Thymus (tissue), 14 donors: ENCODE measurements at places on chromosomes 3 and 15.

DNA sequence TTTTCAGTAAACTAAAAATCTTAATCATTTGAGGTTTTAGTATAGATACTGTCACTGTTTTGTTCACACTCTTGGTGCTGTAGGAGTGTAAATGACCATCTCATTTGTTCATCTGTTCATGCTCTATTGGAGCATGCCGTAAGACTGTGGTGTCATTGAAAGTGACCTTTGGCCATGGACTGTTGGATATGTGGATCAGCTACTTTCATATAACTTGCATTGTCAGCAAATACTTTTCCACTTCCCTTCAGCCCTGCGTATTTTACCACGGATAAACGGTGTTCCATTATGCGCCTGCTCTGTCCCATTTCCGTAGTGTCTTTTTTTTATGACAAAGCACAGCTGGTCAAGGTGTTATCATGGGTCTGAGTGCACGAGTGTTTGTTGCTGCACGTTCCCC is 32.6 kb upstream of the SENP5 start:
- DNase-seq: no peak

DNA sequence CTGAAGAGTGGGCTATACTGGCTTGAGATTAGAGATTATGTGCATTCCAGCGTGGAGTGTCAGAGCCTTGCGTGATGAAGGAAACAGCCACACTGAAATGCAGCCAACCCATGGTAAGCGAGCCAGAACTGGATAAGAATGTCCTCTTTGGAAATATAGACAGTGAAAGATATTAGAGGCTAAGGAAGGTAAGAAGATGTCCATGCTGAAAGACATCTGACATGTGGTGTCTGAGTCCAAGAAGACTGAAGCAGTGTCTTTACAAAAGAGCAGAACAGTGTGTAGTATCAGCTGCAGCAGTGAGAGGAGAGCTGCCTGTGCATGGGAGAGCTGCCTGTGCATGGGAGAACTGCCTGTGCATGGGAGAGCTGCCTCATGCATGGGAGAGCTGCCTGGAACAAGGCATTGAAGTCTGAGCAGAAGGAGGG is 672.2 kb downstream of the DIPK2A start:
- DNase-seq: no peak

DNA sequence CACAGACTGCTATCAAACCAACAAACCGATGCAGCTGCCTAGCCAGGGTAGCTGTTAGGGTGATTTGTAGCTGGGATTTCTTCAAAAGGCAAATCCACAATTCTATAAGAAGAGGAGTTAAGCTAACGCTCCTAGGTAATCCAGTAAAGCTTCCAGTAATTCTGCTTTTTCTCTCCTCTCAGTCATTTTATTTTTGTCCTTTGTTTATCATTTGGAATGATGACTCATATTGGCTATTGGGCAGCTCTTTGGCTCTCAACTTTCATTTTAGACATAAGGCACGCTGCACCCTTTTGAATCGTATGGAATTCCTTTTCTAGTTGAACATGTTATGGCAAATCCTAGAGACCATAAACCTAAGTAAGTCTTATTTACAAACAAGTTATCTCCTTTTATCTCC is 53.2 kb upstream of the PPARG start:
- DNase-seq: no peak

GRCh38 chr3:171731691-171732090 is 78.6 kb downstream of the PLD1 start:
- DNase-seq: no peak

DNA sequence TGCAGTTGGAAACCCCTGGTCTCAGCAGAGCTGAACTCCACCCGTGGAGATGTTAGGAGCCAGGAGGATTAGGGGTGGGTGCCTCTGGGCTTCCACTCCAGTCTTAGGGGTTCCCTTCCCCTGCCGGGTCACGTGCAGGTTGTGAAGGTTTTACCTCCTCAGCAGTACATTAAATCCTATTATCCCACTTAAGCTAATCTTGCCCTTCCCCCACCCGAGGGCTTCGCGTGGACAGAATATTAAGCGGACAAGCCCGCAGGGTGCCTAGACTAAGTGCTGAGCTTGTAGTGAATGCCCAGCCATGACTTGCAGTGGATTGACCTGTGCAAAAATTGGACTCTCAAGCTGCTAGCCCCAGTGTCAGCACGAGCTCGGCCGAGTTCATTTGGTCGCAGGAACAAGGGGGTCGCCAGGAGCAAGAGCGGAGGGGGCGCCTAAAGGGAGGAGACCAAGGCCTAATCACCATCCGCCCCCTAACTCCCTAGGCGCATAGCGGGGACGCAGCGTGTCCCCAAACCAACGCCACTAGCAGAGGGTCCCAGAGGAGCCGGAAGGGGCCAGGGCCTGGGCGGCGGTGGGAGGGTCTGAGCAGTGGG is 498 bp upstream of the SEMA4B start:
- no peak for DNase-seq

DNA sequence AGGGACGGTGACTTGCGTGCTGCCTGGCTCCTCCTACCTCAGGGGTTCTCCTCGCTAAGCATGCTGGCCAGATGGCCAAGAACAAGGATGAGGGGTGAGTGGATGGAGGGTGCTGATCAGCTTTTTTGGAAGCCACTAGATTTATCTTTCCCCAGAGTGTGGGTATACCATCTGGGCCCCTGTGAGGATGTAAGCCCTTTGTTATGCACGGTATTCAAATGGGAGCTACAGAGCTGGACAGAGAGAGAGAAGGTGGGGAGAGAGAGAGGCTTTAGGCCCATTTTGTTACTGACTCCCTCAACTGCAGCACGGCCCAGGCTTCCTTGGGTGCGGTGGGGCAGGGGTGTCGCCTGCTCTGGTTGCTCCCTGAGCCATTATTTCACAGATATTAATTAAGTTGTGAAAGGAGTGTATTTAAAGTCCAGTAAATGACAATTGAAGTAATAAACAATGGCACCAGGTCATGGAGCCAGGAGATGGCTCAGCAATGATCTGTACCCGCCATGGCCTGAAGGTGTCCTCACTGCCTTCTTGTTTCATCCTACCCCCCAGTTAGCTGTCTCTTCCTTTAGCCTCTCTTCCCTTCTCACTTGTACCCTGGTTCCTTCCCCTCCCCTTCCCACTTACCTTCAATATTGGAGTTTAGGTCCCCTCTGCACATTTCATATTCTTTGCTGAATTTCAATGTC is 158.0 kb downstream of the CLSTN2 start:
- no peak for DNase-seq
